ENCODE measurements at places on chromosomes 3 and 15.
A peak's percentile ranks its signal among the peaks of the same experiment; 100 is the strongest.

- no peaks in the 10 kb centered on the region for H3K27me3 ChIP-seq
- H3K4me3 ChIP-seq = no peak overlapping the region
- H3K27ac ChIP-seq = no peak overlapping the region
- no peaks in the 10 kb centered on the region for H3K4me1 ChIP-seq
- no peaks in the 10 kb centered on the region for H3K36me3 ChIP-seq
Measured at GRCh38 chr15:35260941-35261340, 175.8 kb upstream of the NANOGP8 start.

DNA sequence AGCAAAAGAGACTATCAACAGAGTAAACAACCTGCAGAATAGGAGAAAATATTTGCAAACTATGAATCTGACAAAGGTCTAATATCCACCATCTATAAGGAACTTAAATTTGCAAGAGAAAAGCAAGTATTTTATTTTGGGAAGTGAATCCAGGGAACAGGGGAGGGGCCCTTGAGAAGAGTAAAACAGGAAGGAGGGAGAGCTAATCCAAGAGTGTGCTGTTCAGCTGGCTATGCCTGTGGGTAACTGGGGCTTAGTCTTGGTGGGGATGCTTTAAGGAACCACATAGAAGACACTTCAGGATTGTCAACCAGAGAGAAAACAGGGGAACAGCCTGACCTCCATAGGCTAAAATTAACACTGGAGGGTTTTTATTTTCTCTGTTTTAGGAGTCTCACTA is 3.9 kb upstream of the HHLA2 start:
- H3K4me1 ChIP-seq = peaks cover 51% of the 10 kb centered on the region
- H3K36me3 ChIP-seq = no peaks in the 10 kb centered on the region
- H3K4me3 ChIP-seq = peak overlapping the region; percentile 15
- peak overlapping the region; percentile 41 for H3K27ac ChIP-seq
- no peaks in the 10 kb centered on the region for H3K27me3 ChIP-seq

DNA sequence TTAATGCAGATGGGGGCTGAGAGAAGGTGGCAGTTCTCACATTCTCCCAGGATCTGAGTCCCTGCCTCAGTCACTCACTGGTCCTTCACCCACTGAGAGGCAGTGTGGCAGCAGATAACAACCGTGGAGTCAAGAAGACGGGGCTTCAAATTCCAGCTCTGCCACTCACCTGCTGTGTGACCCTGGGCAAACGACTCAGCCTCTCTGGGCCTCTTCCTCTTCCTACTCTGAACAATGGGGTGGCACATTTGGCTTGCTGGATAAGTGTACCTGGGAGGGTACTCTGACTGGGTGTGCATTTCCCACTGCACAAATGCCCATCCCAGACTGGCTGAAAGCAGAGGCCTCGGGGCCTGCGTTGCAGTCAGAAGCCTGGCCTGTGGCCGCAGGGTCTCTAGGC is 10.0 kb upstream of the IQSEC1 start:
- H3K4me1 ChIP-seq = peaks cover 92% of the 10 kb centered on the region
- no peaks in the 10 kb centered on the region for H3K27me3 ChIP-seq
- H3K27ac ChIP-seq = peak overlapping the region; percentile 92
- peak overlapping the region; percentile 72 for H3K4me3 ChIP-seq

- H3K4me3 ChIP-seq = no peak overlapping the region
- H3K4me1 ChIP-seq = no peaks in the 10 kb centered on the region
- H3K27me3 ChIP-seq = peaks cover 11% of the 10 kb centered on the region
- no peaks in the 10 kb centered on the region for H3K36me3 ChIP-seq
- no peak for DNase-seq
Measured at GRCh38 chr15:71562251-71562650, 248.1 kb upstream of the NR2E3 start.

- no peak for DNase-seq
- no peak overlapping the region for H3K27ac ChIP-seq
- peaks cover 45% of the 10 kb centered on the region for H3K36me3 ChIP-seq
- no peak overlapping the region for H3K4me3 ChIP-seq
Measured at GRCh38 chr15:60454824-60455223, 24.1 kb downstream of the ICE2 start.

DNA sequence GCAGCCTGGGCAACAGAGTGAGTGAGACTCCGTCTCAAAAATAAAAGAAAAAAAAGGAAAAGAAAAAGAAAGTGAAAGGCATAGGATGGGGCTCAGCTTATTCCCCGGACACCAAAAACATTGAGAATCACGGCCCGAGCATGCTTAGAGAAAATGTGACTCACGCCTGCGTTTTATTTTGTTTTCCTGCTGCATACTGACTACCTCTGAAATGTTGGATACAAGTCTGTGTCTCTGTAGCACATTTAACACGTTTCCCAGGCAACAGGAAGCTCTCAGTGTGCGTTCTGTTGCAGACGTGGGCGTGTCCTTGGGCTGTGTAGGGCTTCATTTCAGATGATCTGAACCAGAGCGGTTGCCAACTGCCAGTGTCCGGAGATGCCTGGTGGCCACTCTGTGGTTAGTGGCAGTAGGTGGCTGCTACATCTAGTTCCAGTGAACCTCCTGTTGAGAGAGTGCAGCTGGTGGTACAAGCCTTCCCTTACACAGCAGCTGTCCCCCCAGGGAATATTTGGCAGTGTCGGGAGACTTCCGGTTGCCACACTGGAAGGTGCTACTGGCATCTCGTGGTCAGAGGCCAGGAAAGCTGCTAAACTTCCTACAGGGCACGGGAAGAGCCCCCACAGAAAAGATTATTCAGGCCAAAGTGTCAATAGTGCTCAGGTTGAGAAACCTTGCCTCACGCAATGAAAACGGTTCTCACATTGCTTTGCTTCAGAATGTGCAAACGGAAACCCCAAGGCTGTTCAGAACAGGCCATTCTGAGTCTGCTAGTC is 3.0 kb downstream of the SLC51A start:
- no peaks in the 10 kb centered on the region for H3K27me3 ChIP-seq
- no peaks in the 10 kb centered on the region for H3K36me3 ChIP-seq
- H3K4me1 ChIP-seq = peaks cover 16% of the 10 kb centered on the region
- peak overlapping the region; percentile 70 for H3K27ac ChIP-seq
- no peak for DNase-seq

GRCh38 chr3:56878074-56878473 is 76.3 kb upstream of the ARHGEF3 start:
- H3K36me3 ChIP-seq = no peaks in the 10 kb centered on the region
- H3K27ac ChIP-seq = no peak overlapping the region
- H3K4me1 ChIP-seq = no peaks in the 10 kb centered on the region

- H3K4me3 ChIP-seq = no peak overlapping the region
- H3K27me3 ChIP-seq = no peaks in the 10 kb centered on the region
- no peak for DNase-seq
- no peaks in the 10 kb centered on the region for H3K4me1 ChIP-seq
- H3K27ac ChIP-seq = no peak overlapping the region
- no peaks in the 10 kb centered on the region for H3K36me3 ChIP-seq
Measured at GRCh38 chr15:93880358-93880757, 351.0 kb upstream of the MCTP2 start.

DNA sequence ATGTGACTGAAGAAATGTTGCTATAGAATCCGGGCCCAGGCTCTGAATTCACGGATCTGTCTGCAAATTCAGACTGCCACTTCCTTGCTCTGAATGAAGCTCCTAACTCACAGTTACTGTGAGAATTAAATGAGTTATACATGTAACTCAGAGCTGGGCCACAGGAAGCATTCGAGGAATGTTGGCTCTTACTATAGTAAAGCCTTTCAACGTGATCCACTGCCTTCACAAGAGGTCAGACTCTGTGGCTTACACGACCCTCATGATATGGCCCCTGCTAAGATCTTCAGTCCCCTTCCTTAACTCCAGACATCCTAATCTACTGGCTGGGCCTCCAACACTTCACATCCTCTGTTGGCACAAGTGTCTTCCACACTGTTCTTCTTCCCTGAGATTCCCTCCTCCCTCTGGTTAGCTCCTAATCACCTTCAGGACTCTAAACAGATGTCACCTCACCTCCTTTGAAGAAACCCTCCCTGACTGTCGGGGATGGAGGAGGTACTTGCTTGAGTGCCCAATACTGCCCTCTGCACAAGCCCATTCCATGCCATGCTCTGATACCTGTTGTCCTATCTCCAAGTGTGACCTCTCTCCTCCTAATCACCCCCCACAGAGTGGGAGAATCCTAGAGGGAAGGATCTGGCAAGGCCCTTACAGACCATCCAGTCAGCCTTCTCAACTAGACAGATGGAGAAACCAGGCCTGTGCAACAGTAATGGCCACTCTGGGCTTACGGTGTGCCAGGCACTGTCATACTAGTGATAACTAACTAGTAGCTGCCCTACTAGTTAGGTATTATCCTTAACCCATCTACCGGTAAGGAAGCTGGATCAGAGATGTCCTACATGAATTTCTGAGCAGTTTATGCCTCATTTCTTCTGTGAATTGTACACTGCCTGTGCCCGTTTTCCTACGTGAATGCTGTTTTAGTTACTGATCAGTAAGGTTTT is 1.3 kb downstream of the ACTR8 start:
- H3K27ac ChIP-seq = peak overlapping the region; percentile 59
- H3K4me1 ChIP-seq = peaks cover 23% of the 10 kb centered on the region
- H3K4me3 ChIP-seq = peak overlapping the region; percentile 100
- H3K36me3 ChIP-seq = peaks cover 65% of the 10 kb centered on the region
- no peaks in the 10 kb centered on the region for H3K27me3 ChIP-seq
- DNase-seq = no peak

GRCh38 chr15:66149871-66150270 is 103.7 kb downstream of the MEGF11 start:
- no peaks in the 10 kb centered on the region for H3K36me3 ChIP-seq
- H3K4me3 ChIP-seq = no peak overlapping the region
- peaks cover 17% of the 10 kb centered on the region for H3K27me3 ChIP-seq

DNA sequence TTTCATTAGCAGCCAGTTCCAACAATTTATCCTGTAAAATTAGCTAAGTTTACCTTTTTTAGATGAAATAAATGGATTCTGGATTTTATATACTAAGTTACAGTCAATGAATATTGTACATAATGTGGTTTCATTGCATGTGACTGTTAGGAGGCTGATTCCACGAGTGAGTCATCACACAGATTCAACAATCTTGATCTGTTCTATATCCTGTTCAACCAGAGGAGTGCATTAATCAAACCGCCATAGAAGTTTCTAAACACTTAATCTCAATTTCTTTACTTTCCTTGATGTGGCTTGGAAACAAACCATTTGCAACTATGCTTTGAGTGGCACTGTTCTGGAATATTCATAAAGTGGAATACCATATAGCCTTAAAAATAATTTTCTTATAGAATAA is 15.3 kb downstream of the DNAJC13 start:
- H3K27me3 ChIP-seq = no peaks in the 10 kb centered on the region
- H3K4me3 ChIP-seq = no peak overlapping the region
- no peak overlapping the region for H3K27ac ChIP-seq
- peaks cover 4% of the 10 kb centered on the region for H3K4me1 ChIP-seq
- peaks cover 23% of the 10 kb centered on the region for H3K36me3 ChIP-seq

GRCh38 chr15:89498574-89498906 is 2.2 kb upstream of the RHCG start:
- H3K4me3 ChIP-seq = no peak overlapping the region
- no peak for DNase-seq
- H3K4me1 ChIP-seq = peaks cover 13% of the 10 kb centered on the region
- peaks cover 55% of the 10 kb centered on the region for H3K27me3 ChIP-seq
- no peaks in the 10 kb centered on the region for H3K36me3 ChIP-seq

- no peaks in the 10 kb centered on the region for H3K4me1 ChIP-seq
- no peaks in the 10 kb centered on the region for H3K27me3 ChIP-seq
- DNase-seq = no peak
- no peak overlapping the region for H3K27ac ChIP-seq
- H3K4me3 ChIP-seq = no peak overlapping the region
Measured at GRCh38 chr3:54772051-54772450, 155.8 kb downstream of the LRTM1 start.

DNA sequence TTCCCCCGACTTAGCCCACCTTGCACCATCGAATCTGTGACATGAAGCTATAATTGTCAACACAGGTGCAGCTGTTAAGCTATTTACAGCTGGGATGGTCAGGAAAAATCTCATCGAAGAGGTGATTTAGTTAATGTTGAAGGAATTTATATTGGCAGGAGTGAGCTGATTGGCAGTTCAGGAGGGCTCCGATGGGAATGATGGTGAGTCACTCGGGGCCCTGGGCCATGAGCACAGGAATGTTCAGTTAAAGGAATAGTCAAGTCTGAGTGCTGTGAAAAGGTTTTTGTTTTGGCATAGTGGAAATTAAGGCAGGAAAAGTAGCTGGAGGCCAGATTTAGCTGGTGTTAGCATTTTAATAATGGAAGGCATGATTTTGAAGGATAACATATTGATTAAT is 95.7 kb downstream of the OXSM start:
- DNase-seq = no peak
- no peak overlapping the region for H3K27ac ChIP-seq
- no peaks in the 10 kb centered on the region for H3K36me3 ChIP-seq

GRCh38 chr3:41966206-41966605 is 4.3 kb upstream of the ULK4 start:
- DNase-seq = no peak
- H3K27ac ChIP-seq = no peak overlapping the region
- H3K27me3 ChIP-seq = no peaks in the 10 kb centered on the region
- H3K4me3 ChIP-seq = no peak overlapping the region
- peaks cover 7% of the 10 kb centered on the region for H3K4me1 ChIP-seq
- H3K36me3 ChIP-seq = peaks cover 9% of the 10 kb centered on the region

- H3K36me3 ChIP-seq = no peaks in the 10 kb centered on the region
- no peak overlapping the region for H3K4me3 ChIP-seq
- H3K27me3 ChIP-seq = no peaks in the 10 kb centered on the region
- H3K27ac ChIP-seq = no peak overlapping the region
Measured at GRCh38 chr3:148092624-148093347, 604.9 kb upstream of the AGTR1 start.

DNA sequence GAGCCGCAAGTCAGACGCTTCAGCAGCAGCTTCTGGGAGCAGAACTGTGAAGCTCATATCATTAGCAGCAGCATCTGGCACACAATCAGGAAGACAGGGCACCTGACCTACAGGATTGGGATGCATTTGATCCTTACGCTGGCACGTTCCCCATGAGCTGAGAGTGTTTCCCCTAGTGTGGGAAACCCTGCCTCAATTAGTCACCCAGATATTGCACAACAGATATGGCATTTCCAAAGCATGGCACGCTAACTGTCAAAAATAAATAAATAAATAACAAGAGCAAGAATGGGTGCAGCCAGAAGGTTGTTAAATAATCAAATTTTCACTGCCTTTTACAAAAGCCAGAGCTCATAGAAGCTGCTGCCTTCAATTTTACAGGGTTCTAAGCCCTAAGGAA is 189.6 kb upstream of the THBS1 start:
- H3K27me3 ChIP-seq = peaks cover 10% of the 10 kb centered on the region
- H3K27ac ChIP-seq = no peak overlapping the region
- H3K36me3 ChIP-seq = no peaks in the 10 kb centered on the region
- DNase-seq = no peak

- DNase-seq = no peak
- no peaks in the 10 kb centered on the region for H3K4me1 ChIP-seq
- no peaks in the 10 kb centered on the region for H3K36me3 ChIP-seq
- H3K27ac ChIP-seq = no peak overlapping the region
Measured at GRCh38 chr15:71713191-71713809, 97.1 kb upstream of the NR2E3 start.

- no peaks in the 10 kb centered on the region for H3K36me3 ChIP-seq
- no peaks in the 10 kb centered on the region for H3K27me3 ChIP-seq
- no peak overlapping the region for H3K4me3 ChIP-seq
Measured at GRCh38 chr15:54288049-54288448, 309.8 kb downstream of the UNC13C start.

Data from activated B cell treated with CpG ODN at 0.5 μM for 24 hours (primary cell).